Stimulated activated CD8-positive, alpha-beta memory T cell treated with anti-CD3 and anti-CD28 coated beads, Interleukin-7, amount 100 ng/mL, for 48 hours (primary cell): ENCODE measurements at places on chromosomes 7 and 10.

- no peak for DNase-seq
Observed at GRCh38 chr7:416761-417624, 102.7 kb downstream of the PDGFA start.

- no peak for DNase-seq
Observed at GRCh38 chr10:31095677-31096560, 64.3 kb upstream of the ZNF438 start.

DNA sequence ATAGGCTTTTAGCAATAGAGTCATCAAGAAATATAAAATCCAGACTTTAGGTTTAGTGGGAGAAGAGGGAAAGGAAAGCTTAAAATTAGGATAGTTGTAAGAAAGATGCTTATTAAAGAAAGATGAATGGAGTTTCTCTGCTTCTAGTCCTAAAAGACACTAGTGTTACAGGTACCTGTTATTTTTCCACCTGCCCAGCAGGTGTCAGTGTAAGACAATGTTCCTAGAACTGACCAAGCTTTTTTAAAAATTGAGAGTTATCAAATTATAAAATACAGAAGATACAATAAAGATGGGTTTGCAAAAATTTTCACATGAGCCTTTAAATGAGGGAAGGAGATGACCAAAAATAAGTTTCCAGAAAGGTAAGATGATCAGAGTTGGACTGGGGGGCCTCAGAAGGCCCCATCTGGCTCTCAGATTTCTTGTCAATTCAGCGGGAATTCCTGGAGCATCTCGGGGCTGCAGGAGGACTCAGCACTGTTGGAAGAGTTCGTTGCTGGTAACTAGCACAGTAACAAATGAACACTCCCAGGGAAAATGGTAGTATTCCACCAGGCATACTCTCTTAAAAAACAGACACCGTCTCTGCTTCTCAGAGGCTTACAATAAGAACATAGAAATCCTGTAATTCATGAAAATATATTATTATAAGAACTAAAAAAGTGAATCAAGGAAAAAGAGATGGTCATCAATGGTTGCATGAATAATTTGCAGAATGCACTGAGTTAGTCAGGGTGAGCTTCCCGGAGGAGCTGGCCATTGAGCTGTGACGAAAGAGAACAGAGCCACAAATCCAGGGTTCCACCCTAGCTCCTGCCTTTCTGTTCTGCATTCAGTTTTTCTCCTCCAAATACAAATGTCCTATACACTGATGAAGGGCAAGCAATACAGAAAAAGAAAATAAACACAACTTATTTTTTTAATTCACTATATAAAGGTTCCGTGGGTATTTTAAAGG, 71.8 kb upstream of the PIK3CG start:
- no peak for DNase-seq

DNA sequence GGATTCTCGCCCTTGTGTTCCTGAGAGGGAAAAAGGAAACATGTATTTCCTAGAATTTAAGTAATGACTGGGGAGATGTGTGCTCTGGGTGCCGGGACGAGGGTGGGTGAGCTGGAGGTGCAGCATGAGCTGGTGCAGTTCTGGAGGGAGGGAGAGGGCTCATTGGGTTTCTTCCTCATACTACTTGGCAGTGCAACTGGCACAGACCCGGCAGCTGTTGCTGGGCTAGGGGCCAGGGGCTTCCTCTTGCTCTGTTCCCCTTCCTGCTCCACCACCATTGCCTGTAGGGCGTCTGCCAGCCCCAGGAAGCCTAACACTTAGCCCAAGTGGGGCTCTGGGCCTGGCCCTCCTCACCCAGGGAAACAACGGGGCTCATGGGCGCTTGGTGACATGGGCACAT, 5.9 kb downstream of the RET start:
- no peak for DNase-seq

DNA sequence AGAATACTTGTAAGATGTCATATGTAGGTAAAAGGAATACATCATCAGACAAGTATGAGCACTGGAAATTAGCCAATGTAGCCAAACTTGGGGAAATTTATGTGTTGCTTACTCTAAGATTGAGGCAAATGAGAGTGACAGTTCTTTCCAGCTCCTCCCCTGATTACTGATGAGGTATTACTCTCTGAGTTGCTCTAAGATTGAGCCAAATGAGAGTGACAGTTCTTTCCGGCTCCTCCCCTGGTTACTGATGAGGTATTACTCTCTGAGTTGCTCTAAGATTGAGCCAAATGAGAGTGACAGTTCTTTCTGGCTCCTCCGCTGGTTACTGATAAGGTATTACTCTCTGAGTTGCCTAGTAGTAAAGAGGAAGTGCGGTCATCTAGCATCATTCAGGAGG, 435.8 kb downstream of the NRG3 start:
- DNase-seq, result no peak

DNA sequence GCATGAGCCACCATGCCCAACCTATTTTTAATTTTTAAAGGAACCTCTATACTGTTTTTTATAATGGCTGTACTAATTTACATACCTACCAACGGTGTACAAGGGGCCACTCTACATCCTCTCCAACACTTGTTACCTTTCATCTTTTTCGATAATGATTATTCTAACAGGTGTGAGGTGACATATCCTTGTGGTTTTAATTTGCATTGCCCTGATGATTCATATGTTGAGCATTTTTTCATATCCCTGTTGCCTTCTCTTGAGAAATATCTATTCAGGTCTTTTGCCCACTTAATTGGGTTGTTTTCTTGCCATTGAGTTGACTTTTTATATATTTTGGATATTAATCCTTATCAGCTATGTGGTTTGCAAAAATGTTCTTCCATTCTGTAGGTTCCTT, 167.0 kb downstream of the CTTNBP2 start:
- DNase-seq, result no peak

DNA sequence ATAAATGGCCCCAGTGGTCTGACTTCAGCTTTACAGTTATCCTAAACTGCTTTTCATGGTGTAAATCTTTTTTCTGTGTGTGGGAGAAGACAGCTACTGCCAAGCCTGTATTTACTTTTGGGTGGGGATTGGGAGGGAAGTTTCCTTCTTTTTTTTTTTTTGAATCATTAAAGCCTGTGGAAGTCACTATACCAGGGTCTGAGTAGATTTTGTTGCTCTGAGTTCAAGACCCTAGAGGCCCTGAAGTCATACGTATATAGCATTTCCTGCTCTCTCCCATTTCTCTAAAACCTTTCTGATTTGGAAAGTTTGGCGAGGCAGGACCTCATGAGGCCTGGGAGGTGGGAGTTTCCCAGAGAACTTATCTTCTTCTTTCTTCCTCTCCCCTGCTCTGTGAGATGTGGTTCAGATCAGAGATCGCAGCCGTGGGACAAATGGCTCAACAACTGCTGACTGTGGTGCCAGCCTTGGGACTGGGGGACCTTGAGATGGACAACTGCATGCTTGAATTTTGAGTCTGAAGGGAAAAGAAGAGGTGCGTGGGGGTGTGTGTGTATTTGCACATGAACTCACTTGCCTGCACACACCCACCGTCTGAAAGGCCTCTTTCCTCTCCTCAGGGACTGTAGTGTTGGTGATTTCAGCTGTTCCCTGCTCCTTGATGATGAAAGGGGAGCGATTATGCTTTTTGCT, 18.1 kb downstream of the LRMDA start:
- DNase-seq, result no peak
